ENCODE measurements at places on chromosomes 12 and 14. TPM values are rescaled to one million over a fixed set of nuclear protein-coding genes. Genes with fewer than 3 reads are reported as not detected.
A peak's percentile ranks its signal among the peaks of the same experiment; 100 is the strongest.

- no peak for DNase-seq
These were observed 1.2 kb downstream of the SPPL3 start for GRCh38 chr12:120902846-120903411.

DNA sequence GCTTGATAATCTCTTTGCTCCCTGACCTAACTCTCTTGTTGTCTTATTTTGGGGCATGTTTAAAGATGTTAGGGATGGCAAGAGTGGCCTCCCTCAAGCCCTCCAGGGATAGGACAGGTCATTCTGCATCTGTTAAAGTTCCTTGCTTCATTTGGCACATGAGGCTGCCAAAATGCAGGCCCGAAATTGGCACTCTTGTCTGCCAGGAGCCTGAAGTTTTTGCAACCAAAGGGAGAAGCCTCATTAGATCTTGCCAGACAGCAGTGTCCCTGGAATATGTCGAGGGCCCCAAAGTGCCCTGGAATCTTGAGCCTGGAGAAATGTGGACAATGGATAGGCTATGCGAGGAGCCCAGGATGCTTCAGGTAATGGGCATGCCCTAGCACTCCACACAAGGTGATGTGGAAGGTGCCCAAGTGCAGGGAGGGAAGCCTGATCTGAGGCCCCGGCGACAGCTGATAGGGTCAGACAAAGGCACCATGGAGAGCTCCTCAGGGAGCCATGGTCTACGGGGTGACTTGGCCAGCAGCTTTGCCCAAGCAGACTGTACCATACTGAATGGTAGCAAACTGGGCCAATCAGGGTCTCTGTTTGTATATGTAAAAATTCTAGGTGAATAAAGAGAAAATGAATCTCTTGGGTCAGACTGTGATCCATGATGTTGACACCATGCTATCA lies 173.0 kb upstream of the WSCD2 start:
- no peak for DNase-seq

DNA sequence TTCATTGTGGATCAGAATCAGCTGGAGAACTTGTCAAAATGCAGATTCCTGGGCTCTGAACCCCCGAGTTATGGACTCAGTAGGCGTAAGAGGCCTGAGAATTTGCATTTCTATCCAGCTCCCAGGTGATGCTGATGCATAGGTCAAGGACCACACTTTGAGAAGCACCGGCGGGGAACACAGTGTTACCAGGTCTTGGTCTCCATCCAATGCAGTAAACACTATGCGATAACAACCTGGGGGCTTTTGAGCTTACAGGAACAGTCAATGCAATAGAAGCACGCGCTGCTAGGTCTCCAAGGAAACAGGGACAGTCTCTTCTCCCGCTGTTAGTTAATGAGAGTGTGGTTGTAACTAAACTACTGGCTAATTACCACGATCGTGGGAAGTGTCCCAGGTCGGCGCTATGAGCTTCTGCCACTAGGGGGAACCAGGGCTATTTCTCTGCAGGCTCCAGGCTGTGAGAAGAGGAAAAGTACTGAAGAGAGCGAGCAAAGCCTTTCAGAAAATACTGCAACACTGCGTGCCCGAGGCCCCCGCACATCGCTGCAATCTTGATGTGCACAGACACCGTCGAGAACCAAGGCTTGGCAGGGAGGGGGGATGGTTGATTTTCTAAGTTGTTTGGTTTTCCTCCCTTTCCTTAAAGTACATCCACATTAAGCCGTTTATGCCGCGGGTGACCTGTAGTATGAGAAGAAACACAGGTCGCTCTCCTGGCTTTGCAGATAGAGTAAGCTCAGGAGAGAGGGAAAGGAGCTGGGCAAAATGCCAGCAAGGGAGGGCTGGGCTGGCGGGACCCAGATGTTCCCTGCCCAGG lies 52.0 kb upstream of the KCNA1 start:
- DNase-seq = peak; percentile 52

TOMM20L gene
- 1.1 TPM for polyA plus RNA-seq

ATF7 gene
- 38.8 TPM for polyA plus RNA-seq

All from right renal cortex interstitium (tissue), 3 donors.